CD4-positive, alpha-beta T cell treated with Interleukin-15 for 1 hour (primary cell): ENCODE measurements at places on chromosomes 2 and 18.

- no peak for DNase-seq
These were observed 23.7 kb upstream of the SMAD7 start for GRCh38 chr18:48974304-48975119.

GRCh38 chr18:78422336-78422735 is 557.3 kb upstream of the SALL3 start:
- no peak for DNase-seq

DNA sequence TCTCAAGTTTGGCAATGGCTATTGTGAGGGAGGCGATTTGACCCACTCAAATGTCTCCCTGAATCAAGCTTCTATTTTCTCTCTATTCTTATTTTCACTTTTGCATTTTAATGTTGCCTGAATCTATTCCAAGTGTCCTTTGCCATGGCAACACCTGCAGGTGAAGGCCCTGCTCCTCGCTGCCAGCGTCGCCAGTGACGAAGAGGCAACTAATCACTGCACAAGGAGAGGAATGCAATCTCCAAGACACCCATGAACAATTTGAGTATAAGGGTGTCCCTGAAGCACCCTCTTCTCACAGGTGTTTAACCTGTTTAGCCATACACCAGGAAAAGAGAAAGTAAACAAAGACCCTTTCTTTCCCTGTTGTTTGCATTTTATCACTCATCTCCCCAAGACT is 165.6 kb upstream of the VRK2 start:
- no peak for DNase-seq

- DNase-seq: no peak
These were observed 852.3 kb upstream of the CRIM1 start for GRCh38 chr2:35503311-35503710.

DNA sequence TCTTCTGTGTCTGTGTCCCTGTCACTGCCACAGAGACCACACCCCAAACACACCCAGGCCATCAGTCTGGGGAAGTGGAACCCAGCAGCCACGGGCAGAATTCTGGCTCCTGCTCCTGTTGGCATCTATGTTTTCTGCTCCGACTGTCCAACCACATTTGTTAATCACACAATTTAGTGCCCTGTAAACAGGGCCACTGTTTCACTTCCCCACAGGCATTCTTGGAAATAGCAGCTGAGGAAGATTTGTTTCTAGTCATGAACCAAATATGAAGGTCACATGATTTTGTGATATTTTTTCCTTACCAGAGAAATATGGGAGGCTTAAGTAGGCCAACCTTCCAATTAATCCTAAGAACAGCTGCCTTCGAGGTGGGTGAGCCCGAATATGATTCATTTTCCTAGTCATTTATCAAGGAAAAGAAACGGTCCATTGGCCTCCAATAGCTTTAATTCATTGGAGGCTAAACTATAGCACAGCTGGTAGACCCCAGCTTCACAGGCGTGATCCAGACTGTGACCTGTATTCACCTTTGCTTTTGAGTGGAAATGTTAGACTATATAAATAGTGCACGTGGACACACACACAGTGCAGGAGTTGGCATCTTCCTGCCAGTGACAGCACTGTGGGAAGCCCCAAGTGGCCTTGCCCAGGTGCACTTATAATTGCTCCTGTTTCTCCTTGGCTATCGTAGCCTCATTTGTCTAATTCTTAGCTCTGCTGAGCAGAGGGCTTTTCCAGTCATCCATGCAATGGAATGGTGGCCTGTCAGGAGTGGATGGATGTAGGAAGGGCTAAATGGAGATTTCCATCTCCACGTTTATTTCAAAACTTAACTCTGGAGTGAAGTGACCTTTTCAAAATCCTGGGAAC is 267.9 kb downstream of the LPIN1 start:
- DNase-seq: peak; percentile 18

GRCh38 chr18:62986490-62986889 is 271.1 kb downstream of the PHLPP1 start:
- DNase-seq: no peak

DNA sequence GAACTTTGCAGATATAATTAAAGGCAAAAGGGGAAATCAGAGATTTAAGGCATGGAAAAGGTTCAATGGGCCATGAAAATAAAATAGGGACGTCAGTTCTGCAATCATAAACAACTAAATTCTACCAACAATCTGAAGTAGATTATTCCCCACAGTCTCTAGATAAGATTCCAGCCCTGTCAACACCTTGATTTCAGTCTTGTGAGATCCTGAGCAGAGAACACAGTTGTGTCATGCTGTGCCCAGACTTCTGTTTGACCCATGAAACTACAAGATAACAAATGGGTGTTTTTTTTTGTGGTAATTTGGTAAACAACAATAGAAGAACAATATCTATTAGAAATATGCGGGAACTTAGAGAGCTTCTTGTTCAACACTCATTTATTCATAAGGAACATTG is 66.2 kb upstream of the RIT2 start:
- DNase-seq: no peak

GRCh38 chr2:19688059-19688458 is 213.7 kb downstream of the TTC32 start:
- DNase-seq: no peak
